ENCODE measurements at places on chromosomes 4 and X. TPM values are rescaled to one million over a fixed set of nuclear protein-coding genes. Genes with fewer than 3 reads are reported as not detected.
A peak's percentile ranks its signal among the peaks of the same experiment; 100 is the strongest.

GRCh38 chr4:55979562-55979961 is 30.8 kb downstream of the CEP135 start:
- no peak for DNase-seq

DNA sequence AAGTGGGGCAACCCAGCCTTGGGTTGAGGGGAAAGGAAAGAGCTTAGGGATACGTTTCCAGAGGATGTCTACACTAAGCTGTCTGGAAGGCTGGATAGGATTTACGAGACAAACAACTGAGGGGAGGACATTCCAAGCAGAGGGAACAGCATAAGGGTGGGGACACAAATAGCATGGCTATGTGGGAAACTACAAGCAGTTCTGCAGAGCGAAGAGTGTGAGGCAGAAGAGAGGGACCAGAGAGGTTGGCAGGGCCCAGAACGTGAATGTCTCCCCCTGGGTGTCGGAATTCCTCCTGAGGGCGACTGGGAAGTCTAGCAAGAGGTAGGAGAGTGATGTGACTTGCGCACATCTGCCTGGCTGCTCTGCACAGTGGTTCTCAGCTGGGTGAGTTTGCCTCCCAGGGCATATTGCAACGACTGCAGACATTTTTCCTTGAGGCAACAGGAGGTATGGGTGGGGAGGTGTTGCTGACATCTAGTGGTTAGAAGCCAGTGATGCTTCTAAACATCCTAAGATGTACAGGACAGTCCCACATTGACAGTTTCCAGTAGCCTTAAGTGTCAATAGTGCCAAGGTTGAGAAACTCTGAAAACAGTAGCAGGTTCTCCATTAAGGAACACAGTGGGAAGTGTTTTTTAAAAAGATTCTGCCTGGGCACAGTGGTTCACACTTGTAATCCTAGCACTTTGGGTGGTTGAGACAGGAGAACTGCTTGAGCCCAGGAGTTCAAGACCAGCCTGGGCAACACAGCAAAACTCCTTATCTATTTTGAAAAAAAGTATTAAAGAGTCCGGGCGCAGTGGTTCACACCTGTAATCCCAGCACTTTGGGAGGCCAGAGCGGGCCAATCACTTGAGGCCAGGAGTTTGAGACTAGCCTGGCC is 9.2 kb downstream of the NDUFA1 start:
- peak; percentile 20 for DNase-seq

DNA sequence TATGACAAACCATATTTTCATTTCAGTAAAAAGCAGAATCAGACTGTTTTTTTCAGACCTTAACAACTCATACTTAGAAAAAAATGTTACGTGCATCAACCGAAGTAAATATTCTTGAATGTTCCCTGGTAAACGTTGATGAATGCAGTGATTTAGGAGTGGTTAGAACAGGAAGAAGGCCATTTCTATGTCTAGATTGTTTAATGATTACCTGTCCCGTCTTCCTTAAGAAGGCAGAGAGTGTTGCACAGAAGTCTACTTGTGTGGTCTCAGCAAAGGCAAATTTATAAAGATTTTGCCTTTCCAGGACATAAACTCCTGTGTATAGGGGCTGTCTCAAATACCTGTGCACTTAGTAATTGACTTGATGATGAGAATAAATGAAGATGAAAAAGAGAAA is 134.5 kb downstream of the MGST2 start:
- no peak for DNase-seq

DNA sequence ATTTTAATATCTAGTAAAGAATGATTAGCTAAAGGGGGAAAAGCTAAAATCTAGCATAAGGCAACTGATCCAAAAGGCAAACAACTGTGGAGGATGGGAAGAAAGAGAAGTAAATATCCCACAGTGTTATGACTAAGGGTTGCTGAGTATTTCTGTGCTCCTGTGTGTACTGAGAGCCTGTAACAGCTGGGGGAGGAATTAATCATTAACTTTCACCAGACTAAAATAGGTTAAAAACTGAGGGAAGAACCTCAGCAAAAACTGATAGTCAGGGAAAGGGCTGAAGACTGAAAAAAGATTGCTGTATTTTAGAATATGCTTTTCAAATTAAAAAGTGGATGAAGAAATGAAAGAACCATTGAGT is 365.9 kb downstream of the CXXC4 start:
- no peak for DNase-seq

Gene ESX1
- 41.7 TPM for total RNA-seq

GRCh38 chr4:180950377-180950776 is 1292.8 kb upstream of the TENM3 start:
- no peak for DNase-seq

DNA sequence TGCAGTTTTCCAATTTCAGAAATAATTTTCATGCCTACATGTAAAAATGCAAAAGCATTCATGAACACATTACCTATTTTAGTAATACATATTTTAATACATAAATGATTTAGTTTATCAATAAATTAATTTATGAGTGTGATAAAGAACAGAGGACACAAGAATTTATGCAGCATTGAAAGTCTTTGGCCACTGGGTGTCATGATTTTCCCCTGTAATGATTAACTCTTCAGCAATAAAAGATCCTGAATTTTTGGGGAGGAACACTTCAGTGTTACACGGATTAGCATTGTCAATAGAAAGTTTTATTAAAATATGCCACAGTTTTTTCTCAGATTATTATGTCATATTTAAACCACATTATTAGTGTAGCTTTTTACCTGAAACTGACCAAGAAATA is 8.6 kb upstream of the VCX2 start:
- DNase-seq = no peak

DNA sequence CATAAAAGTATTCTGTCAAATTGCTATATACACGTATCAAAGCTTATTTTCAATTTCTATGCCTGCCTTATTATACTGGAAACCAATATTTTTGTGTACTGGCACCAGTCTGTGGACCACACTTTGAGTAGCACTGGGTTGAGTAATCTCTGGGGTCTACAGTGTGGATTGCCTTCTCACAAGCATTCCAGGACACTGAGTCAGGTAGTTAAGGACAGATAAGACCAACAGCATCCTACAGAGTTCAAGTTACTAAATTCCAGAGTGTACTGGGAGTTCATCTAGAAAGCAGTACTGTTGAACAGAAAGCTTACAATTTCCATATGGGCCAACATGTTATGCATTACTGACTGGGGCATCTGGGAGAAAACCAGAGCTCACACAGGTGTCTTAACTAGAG is 61.8 kb downstream of the VMA21 start:
- DNase-seq = no peak

Gene CFAP47
- 5.4 TPM for total RNA-seq

Gene SPANXC
- total RNA-seq = 2.7 TPM

DNA sequence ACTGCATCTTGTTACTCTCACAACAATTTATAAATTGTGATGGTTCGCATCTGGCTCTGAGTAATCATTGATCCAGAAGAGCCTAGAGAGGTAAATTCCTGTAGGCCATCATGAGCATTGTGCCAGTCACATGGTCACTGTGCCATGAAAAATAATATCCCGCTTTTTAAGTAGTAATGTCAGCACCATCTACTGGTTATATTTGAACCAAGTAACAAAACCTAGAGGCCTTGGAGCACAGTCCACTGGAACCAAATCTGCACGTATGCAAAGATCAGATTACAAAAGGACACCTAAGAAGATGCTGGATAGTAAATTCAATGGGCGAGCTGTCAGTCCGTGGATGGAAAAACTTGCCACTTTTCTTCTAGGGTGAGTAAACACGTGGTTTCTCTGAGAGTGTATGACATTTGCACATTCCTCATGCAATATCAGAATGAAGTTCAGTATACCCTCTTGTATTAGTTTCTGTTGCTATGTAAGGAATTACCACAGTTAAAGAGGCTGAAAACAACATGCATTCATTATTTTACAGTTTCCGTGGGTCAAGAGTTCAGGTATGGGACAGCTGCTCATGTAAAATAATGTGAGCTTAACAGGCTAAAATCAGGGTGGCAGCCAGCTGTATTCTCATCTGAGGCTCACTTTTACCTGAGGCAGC is 26.8 kb downstream of the FAM114A1 start:
- no peak for DNase-seq

DNA sequence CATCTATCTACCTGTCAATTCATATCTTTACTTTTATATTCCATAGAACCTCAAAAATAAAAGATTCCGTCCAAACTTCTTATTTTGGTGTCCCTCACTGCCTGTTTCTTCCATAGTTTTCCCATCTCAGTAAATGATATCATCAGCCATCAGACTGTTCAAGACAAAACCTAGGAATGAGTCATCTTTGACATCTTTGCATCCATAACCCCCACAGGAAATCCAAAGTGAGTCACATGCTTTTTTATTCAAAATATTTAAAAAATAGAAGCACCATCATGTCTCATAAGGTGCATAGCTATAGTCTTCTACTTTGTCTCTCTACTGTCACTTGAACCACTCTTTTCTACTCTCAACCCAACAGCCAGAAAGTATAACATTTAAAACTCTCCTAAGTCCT is 29.9 kb upstream of the CXXC4 start:
- no peak for DNase-seq

DNA sequence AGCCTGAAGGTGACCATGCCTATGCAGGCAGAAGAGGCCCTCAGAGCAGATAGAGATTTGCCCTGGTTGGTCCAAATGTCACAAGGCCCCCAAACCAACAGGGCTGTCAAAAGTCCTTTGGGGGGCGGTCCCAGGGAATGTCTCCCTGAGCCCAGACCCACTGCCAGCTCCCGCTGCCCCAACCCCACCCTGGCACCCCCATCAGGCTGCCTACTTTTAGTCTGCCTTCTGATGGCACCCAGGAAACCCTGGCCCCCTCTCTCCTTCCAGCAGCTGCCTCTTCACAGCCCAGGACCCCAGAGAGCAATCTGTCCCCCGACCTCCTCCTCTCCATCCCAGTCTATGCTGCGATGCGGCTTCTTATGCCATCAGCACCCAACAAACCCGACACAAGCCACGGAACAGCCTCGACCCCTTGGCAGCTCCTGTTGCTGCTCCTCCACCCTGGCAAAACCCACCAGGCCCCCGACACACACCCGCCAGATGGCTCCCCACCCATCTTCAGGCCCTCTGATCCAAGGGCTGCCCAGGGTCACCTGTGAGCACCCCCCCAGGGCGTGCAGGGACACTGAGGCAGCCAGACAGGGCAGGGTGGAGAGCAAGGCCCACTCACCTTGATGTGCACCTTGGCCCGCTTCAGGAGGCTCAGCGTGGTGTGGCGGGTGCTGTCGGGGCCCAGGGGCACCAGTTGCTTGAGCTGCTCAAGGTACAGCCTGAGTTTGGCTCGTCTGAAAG is 9.9 kb downstream of the MXD4 start:
- DNase-seq = peak; percentile 12

Gene BRS3
- total RNA-seq = 0.50 TPM

DNA sequence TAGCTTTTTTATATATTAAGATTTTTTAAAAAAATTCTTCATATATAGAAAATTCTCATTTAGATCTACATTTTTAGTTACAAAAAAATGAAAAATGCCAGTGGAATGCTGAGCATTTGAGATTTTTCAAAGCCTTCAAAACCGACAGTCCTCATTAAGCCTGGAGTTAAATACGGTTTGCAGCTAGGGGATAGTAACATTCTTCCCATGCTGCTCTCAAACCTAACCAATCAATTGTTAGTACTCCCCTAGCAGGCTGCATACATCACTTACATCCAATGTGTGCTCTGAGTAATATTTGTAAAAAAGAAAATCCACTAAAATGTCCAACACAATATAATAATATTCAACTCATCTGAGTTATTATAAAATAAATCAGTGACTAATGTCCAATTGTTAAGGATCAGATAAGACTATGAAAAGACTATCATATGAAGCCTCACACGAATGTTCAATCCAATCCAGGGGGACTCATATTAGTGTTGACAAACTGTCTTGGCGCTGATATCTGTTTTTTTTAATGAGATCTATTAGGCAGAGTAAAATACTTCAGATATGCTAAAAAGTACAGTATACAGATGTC is 227.6 kb upstream of the MAB21L2 start:
- DNase-seq = no peak

GRCh38 chr4:142331132-142331531 is 515.0 kb downstream of the INPP4B start:
- peak; percentile 60 for DNase-seq

Gene NAP1L2
- 3.8 TPM for total RNA-seq

Gene TMPRSS11D
- not detected for total RNA-seq

Gene SSX2B
- 37.5 TPM for total RNA-seq

Gene MAGEB17
- 4.1 TPM for total RNA-seq

DNA sequence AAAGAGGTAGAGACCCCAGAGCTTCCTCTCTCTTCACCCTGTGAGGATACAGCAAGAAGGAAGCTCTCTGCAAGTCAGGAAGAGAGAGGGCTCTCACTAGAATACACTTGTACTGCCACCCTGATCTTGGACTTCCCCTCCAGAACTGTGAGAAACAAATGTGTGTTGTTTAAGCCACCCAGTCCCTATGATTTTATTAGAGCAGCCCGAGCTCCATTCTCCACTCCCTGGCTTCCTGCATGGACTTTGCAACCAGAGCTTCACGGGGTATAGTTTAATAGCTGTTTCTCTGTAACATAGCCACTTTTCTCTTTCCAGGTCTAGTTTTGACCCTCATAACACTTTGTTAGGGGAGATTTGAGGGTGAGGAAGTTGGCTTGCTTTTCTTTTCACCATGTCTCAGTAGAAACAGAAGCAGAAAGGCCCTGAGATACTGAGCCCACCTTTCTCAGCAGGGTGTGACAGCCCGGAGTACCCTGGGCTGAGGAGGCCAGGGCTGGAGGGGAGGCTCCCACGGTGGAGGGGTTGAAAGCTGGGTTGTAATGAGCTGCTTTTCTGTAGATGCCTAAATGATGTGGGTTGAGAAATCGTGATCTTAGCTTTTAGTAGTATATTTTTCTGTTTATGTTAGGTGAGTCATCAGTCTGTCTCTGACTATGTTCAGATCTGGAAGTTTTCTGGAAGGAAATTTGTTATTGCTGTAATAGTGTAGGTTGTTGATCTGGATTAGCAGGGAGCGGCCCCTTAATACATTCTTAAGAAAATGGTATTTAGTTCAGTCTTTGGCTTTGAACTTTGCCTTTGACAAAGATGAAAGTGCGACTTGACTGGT is 118.6 kb downstream of the PTTG2 start:
- DNase-seq = no peak

DNA sequence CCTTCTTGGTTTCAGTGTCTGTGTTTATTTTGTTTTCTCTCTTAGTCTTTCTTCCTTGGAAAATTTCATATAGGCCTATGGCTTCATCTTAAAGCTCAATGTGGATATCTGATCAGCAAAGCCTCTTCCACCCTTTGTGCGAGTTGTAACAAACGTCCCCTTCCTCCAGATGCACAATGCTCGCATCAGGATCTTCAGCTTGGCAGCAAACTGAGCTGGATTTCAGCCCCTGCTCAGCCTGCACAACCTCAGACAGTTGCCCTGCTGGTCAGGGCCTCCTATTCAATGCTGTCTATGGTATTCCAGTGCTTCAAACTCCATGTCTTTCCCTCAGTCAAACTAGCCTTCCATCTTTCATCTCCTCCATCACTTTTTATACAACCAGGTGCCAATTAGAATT is 309.4 kb downstream of the ARHGAP24 start:
- DNase-seq = no peak

- DNase-seq = no peak
Observed at GRCh38 chr4:43682551-43682950, 766.1 kb downstream of the KCTD8 start.

- DNase-seq = no peak
Observed at GRCh38 chr4:178165251-178165950, 723.2 kb upstream of the AGA start.
